ENCODE measurements at places on chromosomes 7 and 10. TPM values are rescaled to one million over a fixed set of nuclear protein-coding genes. Genes with fewer than 3 reads are reported as not detected.

GRCh38 chr7:128404886-128405470 is 4.8 kb downstream of the IMPDH1 start:
- H3K36me3 ChIP-seq = no peaks in the 10 kb centered on the region
- H3K27me3 ChIP-seq = no peaks in the 10 kb centered on the region
- H3K4me1 ChIP-seq = peaks cover 49% of the 10 kb centered on the region
- DNase-seq = no peak
- H3K4me3 ChIP-seq = peak overlapping the region; percentile 94

Gene RINT1
- 10.0 TPM for total RNA-seq

DNA sequence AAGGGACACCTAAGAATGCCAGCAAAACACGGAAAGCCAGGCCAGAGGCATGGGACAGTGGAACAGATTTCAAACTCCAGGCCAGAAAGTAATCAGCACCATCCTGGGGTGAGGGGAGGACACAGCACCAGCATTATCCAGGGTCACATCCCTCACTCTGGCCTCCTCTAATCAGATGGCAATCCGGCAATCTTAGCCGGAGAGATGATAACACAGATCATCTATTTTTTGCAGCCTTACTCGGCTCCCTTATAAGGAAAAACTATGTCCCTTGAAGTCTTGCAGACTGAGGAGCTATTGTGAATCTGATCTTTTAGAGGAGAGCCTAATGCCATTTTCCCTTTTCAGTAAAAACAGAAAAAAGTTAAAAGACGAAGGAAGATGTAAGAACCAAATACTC is 16.5 kb downstream of the TRIL start:
- no peak for DNase-seq
- H3K27me3 ChIP-seq = no peaks in the 10 kb centered on the region
- H3K4me1 ChIP-seq = no peaks in the 10 kb centered on the region
- no peak overlapping the region for H3K27ac ChIP-seq
- H3K4me3 ChIP-seq = no peak overlapping the region

Gene MYO1G
- total RNA-seq = 4.6 TPM

DNA sequence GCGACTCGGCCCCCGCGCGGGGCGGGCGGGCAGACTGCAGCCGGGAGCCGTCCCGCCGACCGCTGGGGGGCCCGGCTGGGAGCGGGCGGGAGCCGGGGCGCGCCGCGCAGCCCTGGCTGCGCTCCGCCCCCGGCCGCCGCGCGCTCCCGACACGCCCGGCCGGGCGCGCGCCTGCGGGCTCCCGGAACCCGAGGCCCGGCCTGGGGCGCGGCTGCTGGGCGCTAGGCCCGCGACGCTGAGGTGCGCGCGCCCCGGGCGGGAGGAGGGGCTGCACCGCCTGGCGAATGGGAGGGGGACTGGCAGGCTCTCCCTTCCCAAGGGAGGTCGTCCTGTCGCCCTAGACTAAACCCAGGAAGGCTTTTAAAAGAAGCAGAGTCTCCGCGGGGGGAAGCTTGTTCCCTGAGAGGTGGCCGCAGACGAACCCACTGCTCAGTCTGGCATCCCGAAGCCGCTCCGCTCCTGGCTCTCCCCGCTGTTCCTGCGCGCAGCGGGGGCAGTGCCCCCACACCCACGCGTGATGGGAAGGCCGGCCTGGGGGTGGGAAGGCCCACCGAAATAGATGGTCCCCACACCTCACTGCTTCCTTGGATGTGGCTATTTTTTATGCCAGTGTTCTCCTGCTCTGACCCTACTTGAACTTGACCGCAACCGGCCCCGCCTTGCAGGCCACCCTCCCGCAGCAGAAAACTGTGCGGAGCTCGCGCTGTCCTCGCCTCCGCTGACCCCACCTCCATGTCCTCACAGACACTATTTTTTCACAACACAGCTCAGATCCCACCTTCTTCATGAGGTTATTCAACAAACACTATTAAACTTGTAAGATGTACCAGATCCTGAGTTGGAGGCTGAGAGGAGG is at the start of gene VOPP1:
VOPP1 (minus strand) TSS at position 125 of the 856 bp plus-strand sequence. CDS start 178 bp downstream, outside the sequence.
- no peaks in the 10 kb centered on the region for H3K27me3 ChIP-seq
- peak within 1 kb of the TSS; percentile 96 for H3K27ac ChIP-seq
- H3K4me1 ChIP-seq = peaks cover 35% of the 10 kb centered on the region
- peak within 1 kb of the TSS; percentile 52 for H3K4me3 ChIP-seq
- DNase-seq = peak; percentile 70
- H3K36me3 ChIP-seq = no peaks in the 10 kb centered on the region

Gene PRSS1
- total RNA-seq = not detected

GRCh38 chr7:80609751-80610150 is 28.7 kb upstream of the CD36 start:
- no peaks in the 10 kb centered on the region for H3K27me3 ChIP-seq
- no peak overlapping the region for H3K4me3 ChIP-seq
- H3K36me3 ChIP-seq = no peaks in the 10 kb centered on the region
- no peak overlapping the region for H3K27ac ChIP-seq

DNA sequence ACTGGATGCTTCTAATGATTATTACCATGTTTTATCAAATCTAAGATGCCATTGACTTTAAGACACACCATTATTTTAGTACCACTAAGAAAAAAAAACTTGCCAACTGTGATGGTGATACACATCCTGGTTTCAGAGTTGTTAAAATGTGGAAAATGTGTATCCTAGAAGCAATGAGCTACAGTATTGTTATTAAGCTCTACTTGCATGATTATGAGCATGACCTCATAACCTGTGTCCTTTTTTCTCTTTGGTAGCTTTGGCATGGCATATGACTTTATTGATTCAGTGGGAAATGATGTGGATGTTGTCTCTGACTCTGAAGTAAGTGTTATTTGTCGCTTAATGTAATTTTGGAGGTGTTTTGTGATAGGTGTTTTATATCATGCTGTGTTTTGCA is 3.3 kb downstream of the EDRF1 start:
- H3K27ac ChIP-seq = no peak overlapping the region
- peaks cover 44% of the 10 kb centered on the region for H3K36me3 ChIP-seq
- H3K4me3 ChIP-seq = no peak overlapping the region
- no peak for DNase-seq
- H3K4me1 ChIP-seq = peaks cover 4% of the 10 kb centered on the region
- H3K27me3 ChIP-seq = no peaks in the 10 kb centered on the region

Gene RASA4B
- total RNA-seq = 10.9 TPM

DNA sequence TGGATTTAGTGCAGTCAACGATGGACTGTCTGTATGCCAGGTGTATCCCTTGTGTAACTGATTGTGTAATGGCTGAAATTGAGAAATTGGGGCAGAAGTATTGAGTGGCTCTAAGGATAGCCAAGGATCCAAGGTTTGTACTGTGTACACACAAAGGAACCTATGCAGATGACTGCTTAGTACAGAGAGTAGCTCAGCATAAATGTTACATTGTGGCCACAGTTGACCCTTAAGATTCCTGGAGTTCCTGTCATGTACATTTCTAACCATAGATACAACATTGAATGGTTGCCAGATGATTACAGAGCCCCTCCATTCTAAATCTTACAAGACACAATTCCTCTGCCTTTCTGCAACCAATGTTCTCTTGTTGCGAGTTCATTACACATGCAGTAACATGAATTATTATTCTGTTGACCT is 25.3 kb downstream of the CCDC126 start:
- H3K36me3 ChIP-seq = no peaks in the 10 kb centered on the region

GRCh38 chr10:7157091-7157490 is 253.7 kb downstream of the SFMBT2 start:
- no peaks in the 10 kb centered on the region for H3K36me3 ChIP-seq
- no peak for DNase-seq
- no peak overlapping the region for H3K27ac ChIP-seq
- H3K27me3 ChIP-seq = no peaks in the 10 kb centered on the region
- no peak overlapping the region for H3K4me3 ChIP-seq

GRCh38 chr10:102230264-102230860 is 4.3 kb downstream of the ELOVL3 start:
- peaks cover 31% of the 10 kb centered on the region for H3K4me1 ChIP-seq
- H3K27me3 ChIP-seq = peaks cover 77% of the 10 kb centered on the region
- peak overlapping the region; percentile 60 for H3K4me3 ChIP-seq
- DNase-seq = peak; percentile 35
- no peaks in the 10 kb centered on the region for H3K36me3 ChIP-seq
- H3K27ac ChIP-seq = no peak overlapping the region

GRCh38 chr7:104111271-104111670 is 96.5 kb downstream of the ORC5 start:
- H3K27ac ChIP-seq = no peak overlapping the region
- H3K36me3 ChIP-seq = no peaks in the 10 kb centered on the region
- DNase-seq = no peak
- H3K4me1 ChIP-seq = no peaks in the 10 kb centered on the region

GRCh38 chr7:158314394-158314793 is 273.2 kb downstream of the PTPRN2 start:
- H3K27me3 ChIP-seq = no peaks in the 10 kb centered on the region
- no peak overlapping the region for H3K27ac ChIP-seq
- no peak overlapping the region for H3K4me3 ChIP-seq
- DNase-seq = no peak

All from transverse colon (tissue), 4 donors.